Skin of body (tissue), 3 donors: ENCODE measurements at places on chromosomes 6 and 20. TPM values are rescaled to one million over a fixed set of nuclear protein-coding genes. Genes with fewer than 3 reads are reported as not detected.

SCUBE3 gene
- 2.4 TPM for total RNA-seq

DOK5 gene
- total RNA-seq = 11.1 TPM

SIGLEC1 gene
- total RNA-seq = 3.5 TPM

RNASET2 gene
- 32.8 TPM for total RNA-seq

PLG gene
- not detected for total RNA-seq

- DNase-seq = no peak
These were observed 70.9 kb downstream of the ATP9A start for GRCh38 chr20:51697096-51697826.

GRCh38 chr6:121694389-121694788 lies 258.9 kb downstream of the GJA1 start:
- no peak for DNase-seq

- no peak for DNase-seq
These were observed 11.7 kb upstream of the TCFL5 start for GRCh38 chr20:62873280-62873679.

GRCh38 chr6:34630040-34630439 lies 66.5 kb downstream of the ILRUN start:
- DNase-seq = no peak

- DNase-seq = no peak
These were observed 256.6 kb upstream of the SGK1 start for GRCh38 chr6:134574491-134574890.

DNA sequence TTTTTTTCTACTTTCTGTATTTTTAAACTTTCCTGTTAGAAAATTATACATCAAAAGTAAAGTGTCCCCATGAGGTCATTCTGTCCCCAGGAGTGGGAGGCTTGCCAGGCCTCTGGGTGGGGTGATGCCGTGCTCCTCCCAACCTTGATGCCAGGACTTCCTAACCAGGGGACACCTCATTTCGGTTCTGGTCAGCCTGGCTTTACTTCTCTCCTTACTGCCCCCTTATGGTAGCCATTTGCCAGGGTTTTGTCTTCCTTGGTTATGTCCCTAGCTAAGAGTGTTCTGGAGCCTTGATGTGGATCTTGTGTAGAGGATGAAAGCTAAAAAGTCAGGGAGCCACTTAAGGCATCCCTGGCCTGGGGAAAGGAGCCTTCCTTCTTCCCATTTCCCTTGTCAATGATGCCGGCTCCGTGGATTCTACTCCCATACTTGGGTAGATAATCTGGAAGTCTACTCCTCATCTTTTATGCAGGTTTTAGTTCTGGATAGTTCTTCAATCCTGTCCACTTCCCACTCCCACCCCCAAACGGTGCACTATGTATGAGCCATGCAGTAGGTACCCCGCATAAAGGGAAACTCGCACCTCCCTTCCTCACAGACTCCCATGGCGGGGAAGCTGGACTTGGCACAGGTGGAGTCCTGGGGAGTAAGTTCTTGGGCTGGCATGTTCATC lies 164.1 kb upstream of the SALL4 start:
- DNase-seq = no peak

- DNase-seq = no peak
These were observed at the start of gene SMOC2 for GRCh38 chr6:168440520-168441433. SMOC2 (plus strand) TSS chr6:168441184; CDS start chr6:168441371, 187 bp downstream.

- no peak for DNase-seq
These were observed 209.3 kb downstream of the ALDH8A1 start for GRCh38 chr6:134740473-134741199.

- DNase-seq = peak; percentile 83
These were observed 33.9 kb downstream of the ADTRP start for GRCh38 chr6:11744753-11745152.

- DNase-seq = peak; percentile 63
These were observed 52.0 kb downstream of the FRK start for GRCh38 chr6:116008470-116009243.

- no peak for DNase-seq
These were observed 10.7 kb downstream of the PEDS1 start for GRCh38 chr20:50142812-50143211.
